NCI-H526 (cell line): ENCODE measurements at places on chromosomes 6 and 20.

DNA sequence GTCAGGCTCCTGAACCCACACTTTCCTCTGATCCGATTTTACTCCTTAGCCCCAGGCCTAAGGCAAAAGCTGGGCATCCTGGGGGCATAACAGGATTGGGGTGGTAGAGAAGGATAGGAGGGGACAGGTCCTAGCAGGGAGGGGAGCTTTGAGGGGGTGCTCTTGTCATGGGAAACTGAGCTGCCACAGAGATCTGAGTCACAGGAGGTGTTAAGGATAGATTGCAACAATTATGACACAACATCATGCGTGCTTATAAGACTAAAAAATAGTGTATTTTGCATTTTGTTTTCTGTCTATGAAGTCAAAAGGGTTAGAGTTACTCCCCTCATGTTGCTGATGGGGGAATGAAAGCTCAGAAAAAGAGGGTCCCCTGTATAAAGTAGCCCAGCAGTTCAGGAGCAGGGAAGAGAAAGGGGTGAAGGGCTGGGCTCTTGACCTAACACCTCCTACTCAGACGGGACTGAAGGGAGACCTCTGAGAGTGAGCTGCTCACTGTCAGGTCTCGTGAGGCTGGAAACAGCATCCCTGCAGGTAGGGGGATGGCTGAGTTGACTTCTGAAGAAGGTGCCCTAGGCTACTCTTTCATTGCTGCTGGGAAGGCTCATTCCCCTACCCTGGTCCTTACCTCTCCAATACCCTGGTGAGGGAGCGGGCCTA is 2.0 kb downstream of the GLP1R start:
- DNase-seq: no peak

DNA sequence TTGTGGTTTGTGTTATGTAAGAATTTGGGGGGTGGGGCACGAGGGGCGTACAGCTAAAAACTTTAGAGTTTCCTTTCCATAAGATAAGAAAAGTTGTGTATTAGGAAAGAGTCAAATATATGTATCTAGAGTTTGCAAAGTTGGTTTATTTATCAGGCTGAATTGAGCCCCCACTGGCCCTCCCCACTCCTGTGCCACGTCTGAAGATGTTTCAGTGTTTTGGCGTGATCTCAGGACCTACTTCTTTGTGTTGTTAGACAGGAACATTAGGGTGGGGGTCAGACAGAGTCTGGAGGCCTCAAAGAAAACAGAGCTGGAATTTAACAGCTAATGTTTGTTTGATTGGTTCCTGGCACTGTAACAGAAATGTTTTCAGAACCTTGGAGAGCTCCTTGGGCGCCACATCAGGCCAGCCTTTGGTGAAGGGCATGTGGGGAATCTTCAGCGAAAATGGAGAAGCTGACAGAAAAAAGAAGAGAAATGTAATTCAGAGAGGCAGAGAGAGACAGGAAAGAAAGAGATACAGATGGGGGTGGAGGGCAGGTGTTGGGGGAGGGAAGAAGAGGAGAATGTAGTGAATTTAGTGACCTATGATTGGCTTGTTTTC is 674 bp downstream of the NRSN1 start:
- DNase-seq: peak; percentile 7

DNA sequence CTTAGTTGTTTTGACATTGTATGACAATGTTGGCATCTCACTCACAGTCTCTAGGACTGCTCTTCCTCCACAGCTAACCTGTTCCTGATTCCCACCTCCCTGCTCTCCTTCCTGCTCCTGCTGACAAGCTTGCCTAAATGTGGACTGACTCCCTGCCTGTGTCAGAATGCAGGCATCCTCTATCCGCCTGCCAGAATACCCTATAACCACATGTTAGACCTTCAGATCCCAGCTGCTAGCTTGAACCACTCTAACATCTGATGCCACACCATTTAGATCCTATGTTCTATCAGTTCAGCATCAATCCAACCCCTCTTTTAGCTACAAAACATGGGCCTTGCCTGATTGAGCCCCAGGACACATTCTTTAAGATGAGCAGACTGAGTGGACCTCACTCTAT is 12.2 kb downstream of the FILIP1 start:
- no peak for DNase-seq

- DNase-seq: no peak
Measured at GRCh38 chr6:35640017-35640664, 48.6 kb downstream of the FKBP5 start.

DNA sequence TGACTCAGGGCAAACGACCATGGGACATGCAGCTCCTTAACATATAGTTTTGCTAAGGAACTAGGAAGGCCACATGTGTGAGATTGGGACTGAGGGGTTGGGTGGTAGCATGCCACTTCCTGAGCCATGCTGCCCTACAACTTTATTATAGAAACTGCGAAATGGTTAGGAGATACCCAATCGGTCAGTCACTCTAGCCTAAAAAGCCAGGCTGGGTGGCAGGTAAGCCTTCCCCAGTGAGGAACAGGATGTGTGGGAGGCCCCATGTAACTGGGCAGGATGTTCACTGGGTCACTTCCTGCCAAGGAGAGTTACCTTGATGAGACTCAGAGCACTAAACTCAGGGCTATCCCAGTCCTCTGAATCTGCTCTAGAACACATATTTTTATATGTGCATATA is 123.5 kb downstream of the MAP3K7 start:
- DNase-seq: no peak

GRCh38 chr6:92428448-92428847 is 990.9 kb downstream of the EPHA7 start:
- DNase-seq: no peak
